ENCODE measurements at places on chromosomes 13 and 19.
A peak's percentile ranks its signal among the peaks of the same experiment; 100 is the strongest.

GRCh38 chr19:50050406-50051227, 24.8 kb downstream of the ZNF473 start:
- peak; percentile 92 for DNase-seq

- peak; percentile 95 for DNase-seq
These were observed 15.3 kb downstream of the IZUMO2 start for GRCh38 chr19:50147462-50148423.

GRCh38 chr19:4639531-4640246, 373 bp downstream of the TNFAIP8L1 start:
- DNase-seq = no peak

DNA sequence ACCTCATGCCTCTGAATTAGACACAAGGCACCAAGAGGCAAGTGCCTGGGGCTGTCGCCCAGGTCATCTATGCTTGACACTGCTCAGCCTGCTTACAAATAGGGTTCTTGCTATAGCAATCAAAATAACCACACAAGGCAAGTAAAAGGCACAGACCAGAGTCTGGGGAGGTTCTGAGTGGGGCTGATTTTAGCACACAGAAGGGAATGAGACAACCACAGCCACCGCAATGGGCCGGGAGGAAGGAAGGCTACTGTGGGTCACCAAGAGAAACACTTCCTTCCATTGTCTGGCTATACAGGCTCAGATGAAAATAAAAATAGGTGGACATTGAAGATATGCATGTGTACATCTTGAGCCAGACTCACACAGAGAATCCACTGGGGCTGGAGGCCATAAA, 159.1 kb downstream of the DLEU7 start:
- no peak for DNase-seq

DNA sequence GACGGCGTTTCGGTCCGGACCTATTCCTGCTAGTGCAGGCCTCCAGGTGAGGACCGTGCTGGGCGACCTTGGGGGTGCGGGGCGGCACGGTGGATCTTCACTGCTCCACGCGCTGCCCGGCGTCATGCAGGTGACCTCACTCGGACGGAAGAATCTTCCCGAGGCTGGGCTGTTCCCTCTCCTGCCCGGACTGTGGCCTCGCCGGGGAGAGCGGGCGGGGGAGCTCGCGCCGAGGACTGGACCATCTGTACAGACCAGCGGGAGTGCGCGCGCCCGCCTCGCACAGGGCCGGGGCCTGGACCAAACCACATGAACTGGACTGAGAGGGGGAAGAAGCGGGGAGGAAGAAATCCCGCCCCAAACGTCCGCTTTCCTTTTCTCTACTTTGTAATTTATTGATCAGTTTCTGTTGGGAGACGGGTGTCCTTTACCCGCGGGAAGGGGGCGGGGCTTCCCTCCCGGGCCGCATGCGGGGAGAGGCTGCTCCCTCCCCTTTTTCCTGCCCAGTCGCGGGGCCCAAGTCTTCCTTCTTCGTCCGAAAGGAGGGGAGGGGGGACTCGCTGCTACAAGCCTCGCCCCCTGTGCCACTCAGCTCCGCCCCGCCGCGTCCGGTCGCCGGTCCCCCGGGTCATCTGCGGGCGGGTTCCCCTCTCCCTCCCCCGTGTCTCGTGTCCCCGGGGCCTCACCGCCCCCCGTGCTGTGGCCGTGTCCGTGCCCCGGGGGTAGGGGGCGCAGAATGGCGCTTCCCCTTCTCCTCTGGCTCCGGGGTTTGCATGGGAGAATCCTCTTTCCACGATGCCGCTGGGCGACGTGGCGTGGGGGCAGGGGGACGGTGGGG, 4.9 kb downstream of the HRC start:
- peak; percentile 71 for DNase-seq

DNA sequence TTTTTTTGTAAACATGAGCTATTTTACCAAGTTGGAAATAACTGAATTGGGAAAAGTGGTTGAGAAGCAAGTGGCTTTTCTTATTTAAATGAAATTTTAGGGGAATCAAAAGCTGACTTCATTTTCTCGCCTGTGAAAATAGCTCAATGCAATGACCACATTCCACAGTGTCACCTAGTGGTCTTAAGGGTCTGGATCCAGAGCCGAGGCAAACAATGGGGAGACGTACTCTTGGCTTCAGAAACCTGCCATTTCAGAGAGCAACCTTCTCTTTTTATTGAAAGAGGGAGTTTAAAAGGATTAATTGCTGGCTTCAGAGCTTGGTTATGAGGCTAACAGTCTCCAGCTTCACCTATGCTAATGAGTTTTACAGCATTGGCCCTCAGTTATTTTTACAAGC, 39.7 kb upstream of the RXFP2 start:
- no peak for DNase-seq

DNA sequence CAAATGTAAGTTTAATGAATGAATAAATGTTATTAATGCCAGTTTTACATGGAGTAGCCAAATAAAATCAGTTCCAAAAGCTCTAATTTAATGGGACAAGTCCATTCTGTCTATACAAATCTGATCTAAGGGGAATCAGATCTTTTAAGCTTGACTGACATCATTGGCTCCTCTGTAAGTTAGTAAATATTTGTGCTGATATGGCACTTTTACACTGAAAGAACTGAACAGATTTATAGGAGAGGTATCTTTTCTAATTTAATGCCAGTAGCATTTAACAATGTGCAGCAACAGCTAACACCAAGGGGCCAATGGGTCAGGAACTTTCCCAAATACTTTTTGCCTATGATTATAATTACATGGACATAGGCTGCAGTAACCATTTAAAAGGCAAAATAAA, 832.3 kb downstream of the PCDH17 start:
- DNase-seq = no peak

GRCh38 chr19:48746738-48747575, at the start of gene IZUMO1:
TSS of gene IZUMO1 (minus strand) at chr19:48746909. CDS start at chr19:48745859, 1,050 bp downstream.
- DNase-seq = no peak

DNA sequence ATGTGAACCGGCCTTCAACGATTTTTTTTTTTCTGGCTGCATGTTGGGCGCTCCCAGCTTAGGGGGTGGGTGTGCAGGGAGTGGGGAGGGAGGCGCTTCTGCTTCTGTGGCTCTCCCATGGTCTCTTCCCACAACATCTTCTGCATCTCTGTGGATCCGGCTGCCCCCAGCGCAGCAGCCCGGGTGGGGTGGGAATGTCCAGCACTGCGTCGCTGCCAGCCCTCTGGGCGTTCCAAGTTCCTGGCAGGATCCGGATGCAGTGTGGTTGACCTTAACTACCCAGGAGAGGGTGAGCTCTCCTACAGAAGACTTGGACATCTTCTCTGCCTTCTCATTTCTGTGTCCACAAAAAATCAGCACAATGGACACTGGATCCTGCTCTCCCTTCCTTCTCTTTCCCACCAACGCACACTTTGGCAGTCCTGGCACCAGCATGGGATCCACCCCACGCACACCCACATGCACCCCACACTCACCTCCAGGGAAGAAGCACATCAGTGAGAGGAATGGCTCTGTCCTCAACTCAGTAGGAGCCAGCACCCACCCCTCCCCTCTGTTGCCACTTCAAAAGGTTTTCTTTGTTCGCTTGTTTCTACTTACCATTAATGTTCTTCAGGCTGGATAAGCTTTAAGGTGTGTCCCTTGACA, 177.3 kb downstream of the COL4A1 start:
- no peak for DNase-seq

DNA sequence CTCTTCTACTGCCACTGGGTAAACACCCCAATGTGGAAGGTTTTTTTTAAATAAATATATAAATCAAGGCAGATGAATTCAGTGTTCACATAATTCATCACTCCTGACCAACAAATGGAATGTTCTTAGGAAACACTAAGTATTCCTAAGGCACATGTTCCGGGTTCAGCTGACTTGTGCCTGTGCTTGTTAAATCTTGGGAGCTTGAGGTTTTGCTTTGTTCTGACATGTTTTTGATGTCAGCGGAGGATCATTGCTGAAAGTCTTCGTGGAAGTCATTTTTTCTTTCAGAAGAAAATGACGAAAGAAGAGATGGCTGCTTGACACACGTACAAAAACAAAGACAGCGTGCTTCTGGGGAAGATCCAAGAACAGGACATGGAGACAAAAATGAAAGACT, 185.8 kb downstream of the MZT1 start:
- DNase-seq = no peak

DNA sequence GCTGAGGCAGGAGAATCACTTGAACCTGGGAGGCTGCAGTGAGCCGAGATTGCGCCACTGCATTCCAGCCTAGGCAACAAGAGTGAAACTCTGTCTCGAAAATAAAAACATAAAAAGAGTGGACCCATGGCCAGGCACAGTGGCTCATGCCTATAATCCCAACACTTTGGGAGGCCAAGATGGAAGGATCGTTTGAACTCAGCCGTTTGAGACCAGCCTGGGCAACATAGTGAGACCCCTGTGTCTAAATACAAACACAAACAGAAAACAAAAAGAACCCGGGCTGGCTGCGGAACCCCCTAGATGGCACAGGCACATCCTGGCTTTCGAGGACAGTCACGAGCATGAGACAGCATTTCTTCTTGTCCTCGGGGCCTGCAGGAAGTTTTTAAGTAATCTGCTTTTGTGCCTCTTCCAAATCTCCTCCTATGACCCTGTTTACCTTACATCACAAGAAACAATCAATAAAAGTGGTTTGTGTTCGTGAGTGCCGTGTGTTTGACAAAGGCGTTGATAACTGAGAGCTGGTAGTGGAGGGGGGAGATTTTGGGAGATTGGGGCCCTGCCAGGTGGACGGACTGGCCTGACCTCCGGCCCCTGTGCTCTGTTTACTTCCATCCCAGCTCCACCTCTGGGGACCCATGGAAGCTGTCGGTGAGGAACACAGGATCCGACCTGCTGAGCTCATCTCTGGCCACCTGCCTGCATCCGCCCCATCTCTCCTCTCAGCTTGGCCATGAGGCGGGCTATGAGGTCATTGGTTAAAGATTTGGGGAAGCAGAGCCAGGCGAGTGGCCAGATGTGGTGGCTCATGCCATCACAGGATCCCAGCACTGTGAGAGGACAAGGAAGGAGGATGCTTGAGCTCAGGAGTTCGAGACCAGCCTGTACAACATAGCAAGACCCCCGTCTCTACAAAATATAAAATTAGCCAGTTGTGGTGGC, 5.9 kb upstream of the GDF15 start:
- DNase-seq = no peak

DNA sequence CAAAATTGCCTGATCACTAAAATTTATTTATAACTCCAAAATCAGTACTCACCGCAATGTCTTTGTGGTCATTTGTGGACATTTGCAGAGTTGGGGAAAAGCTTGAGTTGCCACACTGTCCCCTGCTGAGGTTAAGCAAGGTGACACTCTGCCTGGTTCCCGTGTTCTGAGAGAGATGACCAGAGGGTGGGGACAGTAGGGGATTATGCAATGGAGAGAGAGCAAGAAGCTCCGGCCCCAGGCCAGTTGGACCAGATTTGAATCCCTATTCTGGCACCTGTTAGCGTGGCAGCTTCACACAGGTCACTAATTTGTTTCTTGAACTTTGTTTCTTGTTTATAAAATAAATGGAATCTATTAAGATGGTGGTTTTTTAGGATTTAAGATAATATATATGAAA, 17.8 kb downstream of the ERCC5 start:
- no peak for DNase-seq

DNA sequence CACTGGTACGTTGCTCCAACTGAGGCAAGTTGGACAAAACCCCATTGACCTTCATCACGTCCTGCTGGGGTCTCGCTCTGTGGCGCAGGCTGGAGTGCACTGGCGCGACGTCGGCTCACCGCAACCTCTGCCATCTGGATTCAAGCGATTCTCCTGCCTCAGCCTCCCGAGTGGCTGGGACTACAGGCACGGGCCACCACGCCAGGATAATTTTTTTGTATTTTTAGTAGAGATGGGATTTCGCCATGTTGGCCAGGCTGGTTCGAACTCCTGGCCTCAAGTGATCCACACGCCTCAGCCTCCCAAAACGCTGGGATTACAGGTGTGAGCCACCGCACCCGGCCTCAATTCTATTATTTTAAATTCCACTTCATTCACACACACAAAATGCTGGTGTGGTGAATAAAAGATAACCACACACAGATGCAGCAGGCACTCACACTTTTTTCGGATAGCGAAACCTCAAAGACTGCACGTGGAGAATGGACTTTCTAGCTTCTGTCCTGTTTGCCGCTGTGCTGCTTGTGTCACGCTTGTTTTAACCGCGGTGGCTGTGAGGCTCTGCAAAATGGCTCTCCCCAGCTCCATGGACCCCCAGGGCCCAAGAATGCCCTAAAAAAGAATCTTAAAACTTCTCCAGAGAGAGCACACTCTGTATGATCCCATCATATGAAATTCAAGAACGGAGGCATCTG, 58.4 kb downstream of the COL4A1 start:
- no peak for DNase-seq

DNA sequence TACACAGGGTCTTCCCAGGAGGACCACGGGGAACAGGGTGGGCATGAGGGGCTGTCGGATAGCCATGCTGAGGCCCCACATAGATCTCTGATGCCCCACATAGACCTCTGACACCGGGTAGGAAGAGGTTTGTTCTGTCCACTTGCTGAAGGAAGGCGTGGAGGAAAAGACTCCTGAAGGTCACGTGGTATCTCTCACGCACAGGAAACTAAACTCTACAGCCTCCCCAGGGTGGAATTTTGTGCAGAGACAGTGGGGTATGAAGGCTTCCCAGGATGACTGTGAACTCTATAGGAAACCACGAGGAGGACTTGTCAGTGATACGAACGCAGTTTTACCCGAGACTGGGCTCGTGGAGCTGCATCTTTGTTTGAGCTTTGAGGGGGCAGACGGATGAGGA, 2.8 kb downstream of the EVI5L start:
- DNase-seq = no peak

DNA sequence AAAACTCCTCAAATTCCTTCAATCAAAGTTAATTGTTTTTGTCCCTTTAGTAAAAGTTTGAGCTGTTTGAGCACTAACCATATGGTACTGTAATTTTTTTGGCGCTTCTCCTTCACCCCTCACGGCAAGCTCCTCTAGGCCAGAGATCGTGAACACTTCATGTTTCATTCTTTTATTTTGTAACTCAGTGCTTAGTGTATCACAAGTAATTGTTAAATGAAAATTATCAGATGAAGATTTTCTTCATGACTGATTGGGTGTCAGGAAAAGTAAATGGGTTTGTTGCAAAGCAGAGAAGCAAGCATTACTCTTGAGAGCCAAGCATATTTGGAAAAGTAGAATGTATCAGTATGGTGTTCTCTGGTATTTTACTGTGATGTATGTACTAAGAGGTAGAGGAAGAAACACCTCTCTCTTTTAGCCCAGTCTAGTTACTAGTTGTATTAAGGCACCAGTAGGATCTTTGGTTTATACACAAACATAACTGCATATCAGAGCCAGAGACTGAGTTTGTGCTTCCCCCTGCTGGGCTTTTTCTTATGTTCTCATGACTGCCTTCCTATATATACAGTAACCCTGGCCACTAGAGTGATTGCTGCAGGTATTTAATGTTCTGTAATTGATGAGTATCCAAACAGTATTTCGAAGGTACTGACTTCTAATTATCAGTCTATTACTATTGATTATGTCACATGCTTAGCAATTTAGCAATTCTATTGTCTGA, 202.3 kb upstream of the KLHL1 start:
- DNase-seq = peak; percentile 66

DNA sequence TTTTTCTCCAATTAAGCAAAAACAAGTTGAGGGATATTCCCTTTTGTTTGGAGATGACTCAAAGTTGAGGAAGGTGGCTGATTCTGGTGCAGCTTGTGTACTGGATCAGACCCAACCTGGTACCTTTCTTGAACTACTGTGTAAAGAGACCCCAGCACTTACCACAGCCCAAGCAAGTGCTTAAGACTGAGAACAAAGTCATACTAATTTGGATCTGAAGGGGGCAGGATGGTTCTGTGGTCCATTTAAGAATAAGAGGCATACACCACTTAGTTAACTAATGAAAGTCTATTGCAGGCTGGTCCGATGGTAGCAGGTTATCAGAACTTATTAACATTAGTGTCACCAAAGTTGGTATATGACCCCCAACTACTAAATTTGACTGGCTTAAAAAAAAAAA, 6.3 kb downstream of the THSD1 start:
- peak; percentile 35 for DNase-seq

GRCh38 chr19:11418549-11419506, at the start of gene RGL3:
TSS of gene RGL3 (minus strand) at chr19:11419314. CDS start at chr19:11419278, 36 bp downstream.
- peak; percentile 85 for DNase-seq
